ENCODE measurements at places on chromosomes 11 and 22.

- DNase-seq, result no peak
Observed at GRCh38 chr22:46635756-46636155, 15.6 kb downstream of the GRAMD4 start.

- no peak for DNase-seq
Observed at GRCh38 chr22:40416636-40417035, 46.2 kb downstream of the SGSM3 start.

DNA sequence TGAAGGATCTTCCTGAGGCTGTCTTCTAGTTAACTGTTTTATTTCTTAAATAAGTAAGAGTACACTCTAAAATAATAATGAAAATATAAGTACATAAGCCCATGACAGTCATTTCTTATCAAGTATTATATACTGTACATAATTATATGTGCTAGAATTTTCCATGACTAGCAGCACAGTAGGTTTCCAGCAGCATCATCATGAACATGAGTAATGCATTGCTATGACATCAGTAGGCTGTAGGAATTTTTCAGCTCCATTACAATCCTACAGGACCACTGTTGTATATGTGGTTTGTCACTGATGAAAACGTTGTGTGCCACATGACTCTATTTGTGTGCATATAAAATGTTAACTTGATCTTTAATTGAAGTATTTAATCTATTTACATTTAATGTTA lies 22.0 kb downstream of the ZNF202 start:
- no peak for DNase-seq

DNA sequence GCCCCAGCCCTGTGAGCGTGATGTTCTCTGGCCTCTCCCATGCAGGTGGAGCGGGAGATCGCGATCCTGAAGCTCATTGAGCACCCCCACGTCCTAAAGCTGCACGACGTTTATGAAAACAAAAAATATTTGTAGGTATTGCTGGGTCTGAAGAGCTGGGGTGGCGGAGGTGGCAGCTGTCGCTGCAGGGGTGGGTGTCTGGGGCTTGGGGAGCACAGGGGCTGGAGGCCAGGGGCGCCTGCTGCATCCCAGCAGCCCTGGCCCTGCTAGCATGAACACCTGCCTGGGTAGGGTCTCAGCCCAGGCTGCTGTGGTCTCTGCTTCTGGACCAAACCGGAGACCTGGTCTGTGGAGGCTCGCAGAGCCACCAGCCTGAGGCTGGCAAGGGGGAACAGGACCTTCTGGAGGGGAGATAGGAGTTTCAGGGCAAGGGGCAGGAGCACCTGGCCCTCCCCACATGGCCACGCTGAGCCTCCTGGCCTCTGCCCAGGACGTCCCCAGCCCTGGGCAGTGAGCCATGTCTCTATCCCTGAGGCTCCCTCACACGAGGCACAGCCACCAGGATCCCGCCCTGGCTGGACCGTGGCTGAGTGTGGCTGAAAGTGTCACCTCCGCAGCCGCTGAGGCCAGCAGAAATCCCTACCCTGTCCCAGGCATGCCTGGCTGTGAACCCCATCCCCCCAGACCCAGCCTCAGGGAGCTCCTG lies 48.2 kb downstream of the MOB2 start:
- DNase-seq, result no peak
